ENCODE measurements at places on chromosomes 5 and 9. TPM values are rescaled to one million over a fixed set of nuclear protein-coding genes. Genes with fewer than 3 reads are reported as not detected.

CLIC3 gene
- 0.27 TPM for total RNA-seq

FGD3 gene
- total RNA-seq: not detected

AJM1 gene
- 0.66 TPM for total RNA-seq

CDK7 gene
- total RNA-seq: 86.3 TPM

NUTM2G gene
- not detected for total RNA-seq

PTGER4 gene
- total RNA-seq: 114 TPM

SAP30L gene
- total RNA-seq: 30.7 TPM

SCGB3A2 gene
- total RNA-seq: not detected

IL7R gene
- total RNA-seq: 2.1 TPM

SLC34A3 gene
- not detected for total RNA-seq

SMIM33 gene
- 0.13 TPM for total RNA-seq

WHRN gene
- 0.22 TPM for total RNA-seq

CTNND2 gene
- total RNA-seq: not detected

SOHLH1 gene
- not detected for total RNA-seq

SYK gene
- total RNA-seq: not detected

LCN1 gene
- total RNA-seq: not detected

SIT1 gene
- total RNA-seq: not detected

TAF11L10 gene
- not detected for total RNA-seq

ERCC6L2 gene
- 82.6 TPM for total RNA-seq

TRMT10B gene
- 3.1 TPM for total RNA-seq

ZNF608 gene
- 14.6 TPM for total RNA-seq

C9orf153 gene
- 0.27 TPM for total RNA-seq

PTGES gene
- not detected for total RNA-seq
